ENCODE measurements at places on chromosomes 7 and 10.

DNA sequence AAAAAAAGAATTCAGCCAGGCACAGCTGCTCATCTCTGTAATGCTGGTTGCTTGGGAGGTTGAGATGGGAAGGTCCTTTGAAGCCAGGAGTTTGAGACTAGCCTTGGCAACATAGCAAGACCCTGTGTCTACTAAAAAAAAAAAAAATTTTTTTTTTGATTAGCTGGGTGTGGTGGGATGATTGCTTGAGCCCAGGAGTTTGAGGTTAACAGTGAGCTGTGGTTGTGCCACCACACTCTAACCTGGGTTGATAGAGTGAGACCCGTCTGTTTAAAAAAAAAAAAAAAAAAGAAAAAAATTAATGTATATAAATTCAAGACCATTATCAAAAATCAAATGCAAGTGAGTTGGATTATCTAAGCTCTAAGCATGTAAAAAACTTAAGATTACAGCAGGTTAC is 5.7 kb downstream of the WAC start:
- no peak for DNase-seq

- DNase-seq = no peak
Measured at GRCh38 chr10:113765910-113766309, 14.4 kb downstream of the PLEKHS1 start.

GRCh38 chr10:48976196-48976595 is 36.6 kb upstream of the LRRC18 start:
- DNase-seq = no peak

- no peak for DNase-seq
Measured at GRCh38 chr7:48428091-48428684, 256.9 kb downstream of the ABCA13 start.

DNA sequence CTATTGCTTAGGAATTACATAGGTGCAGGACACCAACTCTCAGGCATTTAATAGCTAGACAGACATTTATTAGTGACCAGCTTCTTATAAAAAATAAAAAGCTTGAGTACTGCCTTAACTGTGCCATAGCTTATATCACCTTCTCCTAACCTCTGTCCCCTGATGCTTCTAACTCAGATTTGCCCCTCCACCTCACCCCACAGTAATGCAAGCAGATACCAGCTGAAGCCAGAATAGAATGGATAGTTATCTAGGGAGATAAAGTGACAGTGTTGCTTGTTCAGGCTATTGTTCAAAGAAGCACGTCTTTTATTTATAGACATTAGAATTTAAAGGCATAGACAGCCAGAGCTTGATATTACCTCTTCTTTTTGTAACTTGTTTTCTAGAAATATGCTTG is 99.6 kb upstream of the GLCCI1 start:
- DNase-seq = no peak

- DNase-seq = no peak
Measured at GRCh38 chr10:70053218-70053840, 683 bp downstream of the MACROH2A2 start.

DNA sequence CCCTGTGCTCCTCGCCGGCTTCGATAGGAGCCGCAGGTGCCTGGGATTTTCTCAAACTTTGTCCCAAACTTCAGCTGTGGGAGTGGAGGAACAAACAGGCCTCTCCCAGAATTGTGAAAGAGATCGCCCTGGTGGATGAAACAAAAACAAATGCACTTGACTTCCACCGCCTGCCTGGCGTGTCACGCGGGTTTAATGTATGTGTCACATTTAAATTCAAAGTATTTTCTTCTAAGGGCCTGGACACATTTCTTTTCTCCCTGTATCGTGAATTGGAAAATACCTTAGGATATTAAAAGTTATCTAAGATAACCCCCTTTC is 694 bp upstream of the WASL start:
- DNase-seq = no peak

GRCh38 chr7:131292141-131292905 is 35.4 kb upstream of the MKLN1 start:
- no peak for DNase-seq

GRCh38 chr10:48466611-48467240 is 138.1 kb downstream of the ARHGAP22 start:
- no peak for DNase-seq

Measured in substantia nigra (tissue), 51 donors.